Activated T-cell treated with anti-CD3 and anti-CD28 coated beads, Interleukin-2, amount 50 U/mL, for 1 hour (primary cell): ENCODE measurements at places on chromosomes 2 and 18.

DNA sequence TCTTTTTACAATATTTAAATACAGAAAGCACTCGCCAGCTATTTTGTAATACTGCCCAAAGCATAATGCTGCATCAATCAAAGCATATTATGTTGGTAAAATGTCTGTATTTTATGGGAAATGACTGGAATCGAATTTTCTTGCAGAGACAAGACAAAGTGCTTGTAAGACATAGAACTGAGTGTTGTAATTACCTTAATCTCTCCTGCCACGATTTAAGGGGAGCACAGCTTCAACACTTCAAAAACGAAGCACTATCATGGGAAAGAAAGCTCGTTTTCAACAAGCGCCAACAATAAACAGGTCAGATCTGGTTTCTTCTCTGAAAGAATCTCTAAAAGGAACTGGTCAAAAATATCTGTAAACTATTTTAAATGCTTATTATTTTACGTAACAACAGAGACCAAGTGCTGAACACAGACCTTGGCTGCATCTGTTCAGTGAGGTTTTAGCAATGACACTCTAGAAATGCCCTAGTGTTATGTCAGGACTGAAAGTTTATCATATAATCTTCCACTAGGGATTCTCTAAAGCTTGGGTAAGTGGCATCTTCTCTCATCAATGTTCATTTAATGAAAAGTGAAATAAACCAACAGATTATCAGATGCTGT is 19.0 kb downstream of the RND3 start:
- no peak for DNase-seq

- peak; percentile 7 for DNase-seq
Measured at GRCh38 chr18:79780547-79780946, 17.2 kb upstream of the KCNG2 start.

DNA sequence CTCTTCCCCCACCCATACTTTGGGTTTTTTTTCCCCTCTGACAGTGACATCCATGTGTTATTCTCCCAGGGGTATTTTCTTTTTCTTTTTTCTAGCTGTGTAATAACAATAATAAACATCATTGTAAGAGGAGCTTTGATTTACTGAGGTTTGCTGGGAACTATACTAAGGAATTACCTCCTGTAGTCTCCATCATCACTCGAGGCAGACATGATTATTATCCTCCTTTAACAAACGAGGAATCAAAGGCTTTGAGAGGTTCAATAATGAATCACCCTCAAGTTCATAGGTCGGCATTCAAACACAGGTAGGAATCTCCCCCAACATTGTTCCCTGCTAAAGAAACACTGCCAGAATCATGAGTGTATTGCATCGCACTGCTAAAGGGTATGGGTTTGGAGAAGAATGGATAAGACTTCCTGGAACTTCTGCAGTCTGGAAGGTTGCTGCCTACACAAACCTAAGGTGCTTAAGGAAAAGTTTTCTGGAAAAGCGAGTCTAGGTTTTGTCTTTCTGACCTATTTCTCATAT is 260.2 kb upstream of the SESTD1 start:
- no peak for DNase-seq

DNA sequence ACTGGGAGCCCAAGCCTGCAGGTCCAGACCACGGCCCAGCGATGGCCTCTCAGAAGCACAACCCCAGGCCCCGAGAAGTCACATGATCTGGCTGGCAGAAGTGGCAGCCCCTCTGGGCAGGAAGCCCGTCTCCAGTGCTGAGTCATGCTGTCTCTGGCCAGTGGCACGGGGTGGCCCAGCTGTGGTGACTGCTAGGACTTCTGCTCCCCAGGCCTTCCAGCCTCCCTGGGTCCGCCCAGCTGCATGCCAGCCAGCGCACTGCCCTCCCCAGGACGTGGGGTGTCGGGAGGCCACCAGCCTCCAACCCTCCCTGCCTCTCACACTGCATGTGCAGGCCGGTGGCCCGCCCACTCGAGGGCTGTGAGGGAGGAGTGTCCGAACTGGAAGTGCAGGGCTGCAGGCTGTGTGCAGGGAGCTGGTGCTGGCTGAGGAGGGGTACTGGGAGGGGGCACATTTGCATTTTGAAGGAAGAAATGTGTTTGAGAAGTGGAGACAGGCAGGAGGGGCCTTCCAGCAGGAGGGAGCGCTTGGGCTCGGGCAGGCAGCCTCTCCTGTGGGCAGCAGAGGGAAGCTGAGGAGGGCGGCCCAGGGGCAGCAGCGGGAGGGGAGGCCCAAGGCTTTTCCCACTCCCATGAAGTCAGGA is 17.0 kb upstream of the HPCAL1 start:
- no peak for DNase-seq

DNA sequence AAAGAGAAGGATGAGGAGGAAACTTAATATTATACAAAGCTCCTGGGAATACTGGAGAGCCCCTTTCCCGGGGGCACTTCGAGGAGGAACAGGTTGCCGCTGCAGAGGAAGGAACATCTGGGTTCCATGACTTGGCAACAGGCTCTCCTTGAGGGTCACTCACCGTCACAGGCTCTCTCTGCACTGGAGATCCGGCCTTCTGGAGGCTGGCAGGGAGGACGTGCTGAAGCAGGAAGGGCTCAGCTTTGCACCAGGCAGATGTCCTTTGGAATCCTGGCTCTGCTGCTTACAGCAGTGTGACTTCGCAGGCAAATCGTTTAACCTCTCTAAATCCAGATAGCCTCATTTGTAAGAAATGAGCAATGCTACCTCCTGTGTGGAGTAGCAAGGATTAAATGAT is 2.9 kb upstream of the DPYSL5 start:
- no peak for DNase-seq

DNA sequence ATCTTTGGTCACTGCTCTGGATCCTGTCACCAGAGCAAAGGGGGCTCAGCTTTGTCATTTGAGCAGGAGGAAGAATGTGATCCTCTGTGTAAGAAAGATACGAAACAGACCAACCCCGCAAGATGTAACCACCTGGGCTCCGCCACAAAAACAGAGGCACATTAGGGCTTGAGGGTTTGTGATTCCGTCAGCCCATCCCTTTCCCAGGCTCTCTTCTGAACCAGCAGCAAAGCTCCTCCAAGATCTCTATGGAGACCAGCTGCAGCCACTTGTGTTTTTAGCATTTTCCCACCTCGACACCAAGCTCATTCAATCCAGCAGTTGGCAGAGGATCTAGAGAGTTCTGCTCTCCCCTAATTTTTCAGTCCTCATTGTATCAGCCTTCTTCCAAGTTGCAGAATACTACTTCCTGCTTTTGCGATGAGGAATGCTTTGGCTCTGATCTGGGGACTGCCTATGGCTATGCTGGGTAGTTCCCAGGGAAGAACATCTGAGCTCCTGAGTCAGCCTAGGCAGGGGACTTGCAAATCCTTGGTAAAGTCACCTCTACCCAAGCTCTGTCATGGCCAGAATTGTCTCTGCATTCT is 139.6 kb upstream of the RAB12 start:
- no peak for DNase-seq

- peak; percentile 40 for DNase-seq
Measured at GRCh38 chr2:240435948-240436682, 652 bp downstream of the GPC1 start.
